ENCODE measurements at places on chromosomes 7 and 10.

DNA sequence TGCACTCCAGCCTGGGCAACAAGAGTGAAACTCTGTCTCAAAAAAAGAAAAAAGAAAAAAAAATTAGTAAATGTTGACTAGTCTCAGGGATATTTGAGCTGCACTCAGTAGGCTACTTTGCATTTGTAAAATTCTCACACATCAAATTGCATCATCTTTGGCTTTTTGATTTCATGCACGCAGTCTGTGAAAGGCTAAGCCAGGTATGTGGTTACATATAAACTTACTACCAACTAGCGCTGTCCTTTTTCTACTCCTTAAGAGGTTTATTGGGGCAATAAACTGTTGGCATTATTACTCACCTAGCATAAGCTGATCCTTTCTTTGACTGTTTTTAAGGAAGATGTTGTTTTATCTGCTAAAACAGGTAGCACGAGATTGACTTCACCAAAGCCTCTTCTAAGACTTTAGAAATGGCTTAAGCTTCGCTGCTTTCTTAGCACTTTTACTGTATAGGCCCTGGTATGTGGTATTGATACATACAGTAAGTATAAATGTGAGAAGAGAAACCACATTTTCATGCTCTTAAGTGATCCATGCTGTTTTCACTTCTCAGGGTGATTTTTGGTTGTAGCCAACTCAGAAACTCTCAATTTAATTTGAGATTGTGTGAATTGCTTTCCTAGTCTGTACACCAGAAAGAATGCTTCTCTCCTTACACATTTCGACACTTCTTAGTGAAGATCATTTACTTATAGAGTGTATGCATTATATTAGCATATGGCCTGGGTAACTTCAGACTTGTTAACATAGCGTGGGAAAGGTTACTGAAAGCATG lies 323.9 kb downstream of the AUTS2 start:
- DNase-seq = no peak

GRCh38 chr7:274266-274665 lies 15.7 kb upstream of the FOXL3 start:
- no peak for DNase-seq

DNA sequence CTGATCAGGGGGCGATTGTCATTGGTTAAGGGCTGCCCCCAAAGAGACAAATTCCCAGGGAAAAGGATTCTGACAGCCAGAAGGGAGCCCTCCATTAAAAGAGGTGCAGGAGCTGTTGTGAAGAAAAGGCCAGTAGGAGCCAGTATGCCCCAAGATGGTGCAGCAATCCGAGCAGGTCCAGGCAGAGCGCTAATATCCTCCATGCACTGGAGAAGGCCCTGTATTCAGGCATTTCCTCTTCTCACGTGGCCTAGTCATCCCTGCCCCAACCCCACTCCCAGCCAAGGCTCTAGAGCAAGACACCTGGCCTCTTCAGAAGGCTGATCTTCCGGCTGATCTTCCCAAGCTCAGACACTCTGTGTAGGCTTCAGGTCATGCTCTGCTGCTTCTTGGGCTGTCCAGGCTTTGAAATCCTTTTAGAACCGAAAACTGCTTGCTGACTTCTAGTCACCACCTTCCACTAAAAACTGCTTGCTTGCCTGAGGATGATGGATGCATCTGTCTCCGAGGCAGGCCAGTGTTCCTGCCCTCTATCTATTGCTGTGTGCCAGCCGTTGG lies 77.4 kb downstream of the CYP26A1 start:
- no peak for DNase-seq

GRCh38 chr7:126840869-126841268 lies 411.9 kb downstream of the GRM8 start:
- DNase-seq = no peak

DNA sequence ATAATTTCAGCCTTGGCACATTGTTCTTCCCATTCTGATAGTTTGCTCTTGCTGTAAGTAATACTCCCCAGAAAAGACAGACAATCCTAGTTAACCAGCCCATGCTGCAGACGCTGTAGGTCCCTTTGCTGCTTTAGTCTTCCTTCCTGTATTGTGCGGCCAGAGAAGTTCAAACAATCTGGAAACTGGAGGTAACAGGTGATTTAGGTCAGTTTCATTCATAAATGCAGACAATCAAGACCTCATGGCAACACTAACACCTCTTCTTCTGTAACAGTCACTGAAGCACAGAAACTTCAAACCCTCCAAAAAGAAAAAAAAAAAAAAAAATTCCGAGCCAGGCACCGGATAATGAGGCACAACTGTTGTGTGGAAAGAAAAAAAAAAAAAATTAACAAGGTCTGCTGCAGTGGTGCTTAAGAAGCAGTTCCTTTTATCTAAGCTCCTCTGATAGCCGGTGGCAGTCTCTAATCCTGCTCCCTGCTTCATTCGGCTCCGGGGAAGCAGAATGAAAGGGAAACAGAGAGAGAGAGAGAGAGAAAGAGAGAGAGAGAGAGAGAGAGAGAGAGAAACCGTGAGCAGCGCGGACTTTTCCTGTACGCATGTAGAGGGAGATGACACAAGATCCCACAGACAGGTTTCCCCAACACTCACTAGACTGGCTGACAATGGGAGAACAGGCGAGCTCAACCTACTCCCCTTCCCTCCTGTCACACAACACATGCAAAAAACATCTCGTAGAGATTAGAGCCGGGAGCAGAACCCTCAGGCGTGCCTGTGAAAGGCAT lies at the start of gene SEMA3A:
Gene SEMA3A, minus strand, starts transcription at position 306 of the 788 bp plus-strand sequence. Its CDS starts 203 bp downstream, at position 103.
- DNase-seq = peak; percentile 53

GRCh38 chr7:33336820-33337219 lies 207.5 kb downstream of the BBS9 start:
- DNase-seq = no peak

DNA sequence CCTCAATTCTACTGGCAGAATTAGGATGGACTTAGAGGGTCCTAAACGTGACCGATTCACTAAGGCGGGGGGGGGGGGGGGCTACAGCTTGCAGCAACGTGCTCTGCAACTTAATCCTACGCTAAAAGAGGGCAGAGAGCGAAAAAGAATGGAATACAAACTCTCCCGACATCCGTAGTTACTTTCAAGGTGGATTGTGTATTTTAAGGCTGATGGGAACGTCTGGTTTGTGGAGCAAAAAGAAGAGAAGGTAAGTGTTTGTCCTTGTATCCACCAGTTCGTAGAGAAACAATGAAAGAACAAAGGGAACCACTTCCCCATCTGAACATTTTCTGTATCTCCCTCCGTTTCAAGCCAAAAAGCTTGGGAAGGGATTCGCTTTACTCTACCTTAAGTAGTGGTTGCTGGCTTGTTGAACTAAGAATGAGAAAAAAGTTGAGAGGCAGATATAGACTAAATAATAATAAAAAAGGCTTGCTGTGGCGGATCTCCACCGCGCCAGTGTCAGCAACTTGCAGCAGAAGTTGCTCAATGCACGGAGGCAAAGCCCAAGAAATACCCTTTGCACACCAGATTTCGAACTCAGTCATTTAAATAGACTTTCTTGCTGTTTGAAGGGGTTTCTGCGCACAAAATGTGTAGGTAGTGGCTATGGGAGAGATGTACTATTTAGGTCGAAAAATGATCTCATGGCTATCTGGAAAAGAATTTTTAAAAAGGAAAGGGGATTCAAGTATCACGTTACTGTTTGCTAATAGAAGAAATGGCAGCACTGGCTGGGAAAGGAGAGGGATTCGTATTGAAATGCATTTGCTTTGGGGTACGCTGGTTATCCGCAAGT lies 736 bp downstream of the SKIDA1 start:
- peak; percentile 68 for DNase-seq

GRCh38 chr10:97919012-97919411 lies 69.4 kb downstream of the GOLGA7B start:
- DNase-seq = no peak

DNA sequence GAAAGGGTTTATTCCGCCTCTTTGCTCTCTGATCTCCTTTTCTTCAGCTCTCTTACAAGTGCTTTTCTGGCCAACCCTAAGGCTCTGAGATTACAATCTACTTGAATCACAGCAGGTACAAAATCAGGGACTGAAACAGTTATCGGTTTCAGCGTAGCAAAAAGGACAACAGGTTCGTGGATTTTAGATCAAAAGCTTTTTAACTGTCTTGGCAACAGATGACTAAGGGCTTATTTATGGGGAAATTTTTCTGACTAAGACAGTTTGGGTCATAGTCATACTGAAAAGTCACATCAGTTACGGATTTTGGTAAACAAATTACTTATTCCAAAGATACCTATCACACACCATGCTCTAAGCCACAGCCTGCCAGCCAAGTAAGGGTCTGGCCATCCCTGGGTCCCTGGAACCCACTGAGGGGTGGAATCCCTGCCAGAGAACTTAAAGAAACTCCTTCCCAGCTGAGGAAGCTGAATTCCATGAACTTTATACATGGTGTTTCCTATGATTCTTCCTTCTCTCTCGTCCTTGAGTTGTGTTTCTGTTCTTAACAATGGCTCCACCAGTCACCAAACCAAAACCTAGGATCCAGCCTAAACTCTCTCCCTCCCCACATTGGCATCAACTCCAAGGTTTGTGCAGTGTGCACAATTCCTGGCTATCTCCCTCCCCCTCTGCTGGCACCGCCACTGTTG lies 169.3 kb downstream of the FAM107B start:
- DNase-seq = no peak

DNA sequence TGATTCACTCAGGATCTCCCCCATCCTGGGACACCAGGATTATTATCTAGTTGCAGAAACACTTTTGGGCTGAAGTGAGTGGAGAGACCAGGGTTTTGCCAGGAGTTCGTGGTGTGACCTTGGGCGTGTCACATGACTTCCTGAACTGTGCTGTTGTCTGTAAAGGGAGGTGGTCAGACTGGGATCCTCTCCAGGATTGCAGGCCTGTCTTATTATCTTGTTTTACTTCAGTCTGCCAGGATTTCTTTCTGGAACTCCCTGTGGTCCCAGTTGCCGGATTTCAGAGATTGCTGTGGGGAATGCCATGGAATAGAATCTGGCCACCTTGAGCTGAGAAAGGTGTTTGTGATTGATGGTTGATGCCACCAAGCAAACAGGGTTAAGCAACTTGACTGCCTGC lies 35.8 kb downstream of the CRCP start:
- peak; percentile 11 for DNase-seq

DNA sequence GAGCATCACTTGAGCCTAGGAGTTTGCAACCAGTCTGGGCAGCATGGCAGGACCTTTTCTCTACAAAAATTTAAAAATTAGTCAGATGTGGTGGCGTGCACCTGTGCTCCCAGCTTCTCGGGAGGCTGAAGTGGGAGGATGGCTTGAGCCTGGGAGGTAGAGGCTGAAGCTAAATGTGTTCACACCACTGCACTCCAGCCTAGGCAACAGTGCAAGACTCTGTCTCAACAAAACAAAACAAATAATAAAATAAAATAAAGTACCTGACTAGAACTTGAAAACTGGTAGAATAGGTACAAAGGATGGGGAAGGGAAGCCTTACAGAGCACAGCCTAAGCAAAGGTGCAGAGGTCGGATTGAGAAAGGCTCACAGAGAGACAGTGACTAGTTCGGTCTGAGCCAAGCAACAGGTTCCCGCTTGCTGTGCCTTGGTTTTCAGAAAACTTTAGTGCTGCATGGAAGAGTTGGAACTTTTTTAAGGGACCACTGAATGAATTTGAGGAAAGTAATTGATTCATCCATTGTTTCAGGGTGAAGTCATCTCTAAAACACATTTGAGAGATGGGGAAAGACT lies 100.1 kb upstream of the STK17A start:
- no peak for DNase-seq

DNA sequence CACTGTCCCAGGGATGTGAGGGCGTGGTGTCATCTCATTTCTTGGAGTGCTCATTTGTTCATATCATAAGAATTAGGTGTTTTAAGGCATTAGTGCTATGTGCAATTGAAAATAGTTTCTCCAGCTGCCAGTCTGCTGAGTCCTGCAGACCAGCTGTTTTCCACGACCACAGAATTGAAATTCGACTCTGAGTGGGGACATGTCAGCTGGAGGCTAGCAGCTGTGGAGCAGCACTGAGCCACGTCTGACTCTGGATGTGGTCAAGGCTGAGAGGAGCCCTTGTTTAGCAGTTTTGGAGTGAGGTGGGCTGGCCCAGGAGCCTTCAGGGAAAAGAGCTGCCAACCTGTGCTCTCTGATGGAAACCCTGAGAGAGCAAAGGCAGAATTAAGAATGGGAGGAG lies 156.3 kb upstream of the GRB10 start:
- DNase-seq = no peak

GRCh38 chr10:58001159-58001558 lies 266.5 kb downstream of the IPMK start:
- no peak for DNase-seq

- no peak for DNase-seq
Measured at GRCh38 chr10:101405001-101405400, 51.0 kb downstream of the BTRC start.

DNA sequence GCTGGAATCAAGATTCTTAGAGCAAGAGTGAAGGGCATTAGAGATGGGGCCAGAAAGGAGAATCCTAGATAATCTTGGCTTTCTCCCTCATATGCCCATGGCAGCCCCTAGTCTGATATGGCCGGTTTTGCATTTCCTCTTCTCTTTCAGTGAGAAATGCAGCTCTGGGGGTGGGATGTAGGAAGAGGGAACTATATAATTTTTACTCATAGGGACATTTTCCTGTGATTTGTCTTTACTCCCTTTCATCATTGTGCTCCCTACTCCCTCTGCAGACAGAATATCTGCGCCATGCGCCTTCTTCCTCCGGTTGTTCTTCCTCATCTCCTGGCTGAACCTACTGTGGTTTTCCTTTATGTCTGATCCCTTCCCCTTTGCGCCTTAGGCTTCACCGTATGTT lies 16.8 kb upstream of the CHCHD1 start:
- no peak for DNase-seq

GRCh38 chr7:4871056-4871680 lies 9.3 kb upstream of the PAPOLB start:
- DNase-seq = no peak

GRCh38 chr7:128165927-128166420 lies 75.1 kb upstream of the LEP start:
- DNase-seq = no peak

DNA sequence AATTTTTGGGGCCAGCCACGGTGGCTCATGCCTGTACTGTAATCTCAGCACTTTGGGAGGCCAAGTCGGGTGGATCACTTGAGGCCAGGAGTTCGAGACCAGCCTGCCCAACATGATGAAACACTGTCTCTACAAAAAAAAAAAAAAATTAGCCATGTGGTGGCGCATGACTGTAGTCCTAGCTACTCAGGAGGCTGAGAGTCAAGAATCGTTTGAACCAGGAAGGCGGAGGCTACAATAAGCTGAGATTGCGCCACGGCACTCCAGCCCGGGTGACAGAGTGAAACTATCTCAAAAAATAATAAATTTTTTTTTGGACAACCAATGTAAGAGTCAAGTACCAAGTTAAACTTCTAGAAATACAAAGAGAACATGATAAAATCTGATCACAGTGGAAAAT lies 164.6 kb downstream of the AVL9 start:
- DNase-seq = no peak

- no peak for DNase-seq
Measured at GRCh38 chr10:62895063-62895462, 78.9 kb upstream of the EGR2 start.

GRCh38 chr10:78776756-78777155 lies 292.0 kb upstream of the ZMIZ1 start:
- DNase-seq = no peak

GRCh38 chr7:81469869-81470723 lies 299.8 kb downstream of the HGF start:
- DNase-seq = peak; percentile 66

- no peak for DNase-seq
Measured at GRCh38 chr10:4280461-4281189, 495.6 kb upstream of the KLF6 start.

Measured in globus pallidus (tissue), 1 donor.